Stimulated activated CD8-positive, alpha-beta memory T cell treated with anti-CD3 and anti-CD28 coated beads, Interleukin-7, amount 100 ng/mL, for 1 hour (primary cell): ENCODE measurements at places on chromosomes 1 and 21.

DNA sequence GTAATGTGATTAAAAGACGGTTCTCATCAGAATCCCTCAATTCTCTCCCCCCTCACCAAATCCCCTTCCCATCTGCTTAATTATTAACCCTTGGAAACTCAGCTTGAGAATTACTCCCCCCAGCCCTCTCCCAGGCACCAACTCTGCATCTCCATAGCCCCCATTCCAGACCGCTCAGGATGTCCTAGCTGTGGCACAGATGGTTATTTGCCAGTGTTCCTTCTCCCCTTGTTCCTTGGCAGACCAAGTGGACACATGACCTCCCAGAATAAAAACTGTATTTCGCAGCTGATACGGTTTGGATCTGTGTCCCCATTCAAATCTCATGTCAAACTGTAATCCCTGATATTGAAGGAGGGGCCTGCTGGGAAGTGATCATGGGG, 14.6 kb downstream of the HENMT1 start:
- no peak for DNase-seq

DNA sequence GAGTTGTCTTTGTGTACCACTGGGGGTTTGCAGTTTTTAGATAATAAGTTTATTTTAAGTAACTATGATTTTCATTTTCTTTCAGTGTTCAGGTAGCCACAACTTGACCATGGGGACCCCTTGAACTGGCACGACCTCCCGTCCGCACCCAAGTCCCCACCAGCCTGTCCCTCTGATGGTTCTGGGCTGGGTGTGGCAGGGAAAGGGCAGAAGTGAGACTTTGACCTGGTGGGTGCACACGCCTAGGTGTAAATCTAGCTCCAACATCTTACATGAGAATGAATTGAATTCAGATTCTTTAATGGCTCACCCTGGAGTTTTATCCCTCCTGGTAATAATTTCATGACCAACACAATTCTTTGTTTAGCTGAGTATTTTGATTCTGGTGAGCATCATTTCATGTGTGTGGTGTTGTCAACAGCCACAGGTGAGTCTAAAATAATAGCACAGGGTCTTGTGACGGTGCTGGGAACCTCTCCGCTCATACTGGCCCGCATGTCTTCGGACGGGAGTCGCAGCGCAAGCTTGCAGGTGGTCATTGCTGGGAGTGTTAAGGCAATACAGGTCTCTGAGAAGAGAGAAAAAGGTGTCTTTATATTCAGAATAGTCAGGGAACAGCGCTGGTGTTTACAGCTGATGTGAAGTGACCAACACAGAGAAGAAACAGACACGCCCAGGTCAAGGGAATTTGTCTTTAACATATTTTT, 50.8 kb upstream of the POFUT2 start:
- no peak for DNase-seq

DNA sequence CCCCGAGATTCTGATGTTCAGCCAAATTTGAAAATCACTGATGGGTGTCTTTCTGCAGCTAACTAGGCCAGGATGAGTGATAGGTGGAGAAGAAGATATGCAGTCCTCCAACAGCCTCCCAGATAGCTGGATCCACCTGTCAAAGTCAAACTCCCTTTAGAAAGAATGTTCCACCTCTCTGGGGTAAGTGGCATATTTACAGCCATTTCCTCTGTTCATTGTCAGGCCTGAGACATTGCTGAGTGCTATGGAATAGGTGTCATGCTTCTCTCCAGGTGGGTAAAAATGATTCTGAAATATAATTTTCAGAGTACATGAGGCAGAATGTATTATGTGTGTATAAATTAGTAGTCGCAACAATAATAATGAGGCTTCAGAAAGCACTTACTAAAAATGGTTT, 316.8 kb downstream of the TTLL7 start:
- DNase-seq, result no peak

GRCh38 chr1:202213361-202214088, 19.9 kb downstream of the LGR6 start:
- no peak for DNase-seq

DNA sequence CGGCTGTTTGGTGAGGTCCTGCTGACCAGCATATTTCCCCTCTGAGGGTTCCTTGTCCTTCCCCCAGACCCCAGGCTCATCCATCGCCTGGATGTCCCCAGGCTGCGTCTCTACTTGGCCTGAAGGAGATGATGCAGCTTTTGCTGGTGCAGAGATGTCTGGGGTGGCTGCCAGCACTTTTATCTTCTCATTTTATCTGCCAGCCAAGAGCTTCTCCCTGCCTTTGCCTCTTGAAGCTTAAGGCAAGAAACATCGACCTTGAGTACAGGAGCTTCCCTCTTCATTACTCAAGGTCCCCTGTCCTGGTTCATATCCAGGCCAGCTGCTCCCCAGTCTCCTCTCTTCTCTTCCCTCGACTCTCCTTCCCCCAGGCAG, 9.2 kb upstream of the H6PD start:
- no peak for DNase-seq

DNA sequence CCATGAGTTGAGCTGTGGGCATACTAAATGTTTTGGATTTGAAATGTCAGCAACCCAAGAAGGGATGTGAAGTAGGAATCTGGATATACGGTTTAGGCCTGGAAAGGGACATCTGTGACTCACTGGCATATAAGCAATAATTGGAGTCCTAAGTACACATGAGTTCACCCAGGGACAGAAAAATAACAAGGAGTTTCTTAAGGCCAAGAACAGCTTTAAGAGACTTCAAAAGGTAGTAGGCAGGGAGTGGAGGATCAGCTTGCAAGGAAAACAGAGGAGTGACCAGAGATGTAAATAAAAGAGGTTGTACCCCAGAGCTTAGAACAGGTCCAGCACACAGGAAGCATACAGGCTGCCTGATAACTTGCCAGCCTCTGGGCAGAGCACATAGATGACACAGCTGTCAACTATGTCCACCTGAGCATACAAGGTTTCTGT, 28.1 kb downstream of the TMEM50B start:
- no peak for DNase-seq

DNA sequence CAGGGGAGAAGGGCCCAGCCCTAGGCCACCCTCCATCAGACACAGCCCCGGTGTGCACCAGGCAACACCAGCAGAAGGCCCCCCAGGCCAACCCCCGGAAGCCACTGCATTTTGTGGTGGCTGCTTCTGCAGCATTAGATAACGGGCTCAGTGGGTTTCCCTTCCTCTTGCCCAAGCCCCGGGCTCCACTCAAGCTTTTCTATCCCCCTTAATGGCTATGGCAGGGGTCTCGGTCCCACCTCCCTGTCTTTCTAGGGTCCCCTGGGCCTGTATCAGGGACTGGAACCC, 18.9 kb downstream of the C1orf174 start:
- DNase-seq, result no peak

DNA sequence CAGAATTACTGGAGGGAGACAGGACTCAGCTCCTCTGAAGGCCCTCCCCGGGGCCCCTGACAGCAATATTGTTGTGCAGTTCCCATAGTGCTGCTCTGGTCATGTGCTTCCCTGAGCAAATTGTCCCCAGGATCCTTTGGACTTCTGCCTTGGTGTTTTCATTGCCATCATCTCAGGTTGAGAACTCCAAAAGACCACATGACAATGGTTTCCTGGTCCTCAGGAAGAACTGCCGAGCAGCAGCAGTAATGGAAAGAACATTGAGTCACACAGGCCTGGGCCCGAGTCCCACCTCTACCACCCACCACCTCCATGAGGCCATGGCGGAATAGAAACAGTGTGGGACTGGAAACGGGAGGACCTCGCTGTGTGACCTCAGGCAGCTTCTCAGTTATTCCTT, 6.3 kb upstream of the CTTNBP2NL start:
- no peak for DNase-seq

- no peak for DNase-seq
These were observed 22.5 kb upstream of the SRP9 start for GRCh38 chr1:225754940-225755641.

- DNase-seq, result no peak
These were observed 25.7 kb downstream of the C21orf91 start for GRCh38 chr21:17793246-17794123.

- DNase-seq, result no peak
These were observed 55.2 kb downstream of the RNF220 start for GRCh38 chr1:44460107-44460882.

DNA sequence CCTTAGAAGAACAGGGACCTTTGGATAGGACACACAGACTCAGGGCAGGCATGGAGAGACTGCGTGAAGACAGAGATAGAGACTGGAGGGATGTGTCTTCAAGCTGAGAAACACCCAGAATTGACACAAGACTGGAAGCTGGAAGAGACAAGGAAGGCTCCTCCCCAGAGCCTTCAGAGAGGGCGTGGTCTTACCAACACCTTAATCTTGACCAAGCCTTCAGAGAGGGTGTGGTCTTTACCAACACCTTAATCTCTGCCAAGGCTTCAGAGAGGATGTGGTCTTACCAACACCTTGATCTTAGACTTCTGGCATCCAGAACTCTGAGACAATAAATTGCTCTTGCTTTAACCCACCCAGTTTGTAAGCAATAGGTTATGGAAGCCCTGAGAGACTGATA, 481.4 kb upstream of the VAMP3 start:
- DNase-seq, result no peak

DNA sequence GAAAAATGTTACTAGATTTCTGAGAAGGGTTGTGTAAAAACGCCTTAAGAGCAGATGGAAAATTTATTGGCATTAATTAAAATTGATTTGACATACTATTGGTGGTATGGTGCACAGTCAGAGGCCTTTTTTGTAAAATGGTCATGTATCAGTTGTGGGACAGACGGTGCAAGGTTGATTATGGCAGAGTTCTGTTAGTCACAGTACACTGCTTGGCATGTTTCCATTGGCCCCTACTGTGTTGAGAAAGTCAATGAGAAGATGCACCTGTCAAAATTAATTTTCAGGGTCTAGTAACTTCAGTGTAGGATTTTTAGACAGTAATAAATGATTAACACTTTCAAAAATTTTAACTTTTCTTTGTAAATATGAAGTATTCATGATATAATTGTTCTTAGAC, 4.4 kb downstream of the B3GALT2 start:
- no peak for DNase-seq

DNA sequence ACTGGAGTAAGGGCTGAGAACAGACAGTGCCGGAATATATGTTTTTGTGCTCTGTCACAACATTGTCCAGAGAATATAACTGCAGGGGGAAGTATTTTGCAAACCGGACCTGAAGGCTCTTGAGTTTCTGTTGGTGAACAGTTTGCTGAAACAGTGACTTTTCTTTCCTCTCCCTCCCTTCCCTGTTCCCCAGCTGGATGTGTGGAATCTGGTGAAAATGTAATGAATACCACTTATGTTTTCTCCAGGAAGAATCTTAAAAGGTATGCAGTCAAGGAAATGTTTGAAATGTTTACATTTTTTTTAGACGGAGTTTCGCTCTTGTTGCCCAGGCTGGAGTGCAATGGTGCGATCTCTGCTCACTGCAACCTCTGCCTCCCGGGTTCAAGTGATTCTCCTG, 23.4 kb downstream of the CHAF1B start:
- DNase-seq, result no peak

DNA sequence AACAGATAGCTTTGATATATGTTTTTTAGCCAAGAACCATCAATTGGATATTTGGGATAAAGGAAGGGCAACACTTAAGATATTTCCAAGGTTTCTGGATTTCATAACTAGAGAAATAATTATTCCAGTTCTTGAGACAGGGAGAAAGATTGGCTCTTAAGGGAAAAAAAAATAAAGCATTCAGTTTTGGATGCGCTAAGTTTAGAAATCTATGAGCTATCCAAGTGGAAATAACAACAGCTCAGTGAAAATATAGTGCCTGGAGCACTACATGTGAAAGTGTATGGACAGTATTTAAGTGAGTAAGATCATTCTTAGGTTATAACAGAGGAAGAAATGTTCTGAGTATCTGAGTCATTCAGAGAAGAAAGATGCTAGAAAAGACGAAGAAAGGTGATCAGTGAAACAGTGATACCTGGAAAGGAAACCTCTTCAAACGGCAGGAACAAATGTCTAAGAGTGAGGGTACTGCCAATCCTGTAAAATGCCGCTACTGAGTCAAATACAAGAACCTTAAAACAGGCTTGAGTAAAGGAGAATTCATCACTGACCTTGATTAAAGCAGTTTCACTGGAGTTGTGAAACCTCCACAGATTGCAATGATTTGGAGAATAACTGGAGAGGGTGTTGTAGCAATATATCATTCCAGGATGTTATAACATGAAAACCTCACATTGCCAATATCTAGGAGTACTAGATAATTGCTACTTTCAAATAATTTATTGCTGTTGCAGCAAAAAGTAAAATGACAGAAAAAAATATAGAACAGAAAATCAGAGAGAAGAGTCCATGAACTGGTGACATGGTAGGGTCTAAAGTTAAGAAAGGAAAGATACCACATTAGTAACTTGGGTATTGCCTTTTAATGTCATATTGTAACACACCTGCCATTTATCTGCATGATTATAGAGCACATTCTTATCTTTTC, 482.1 kb upstream of the RGS18 start:
- DNase-seq, result no peak

DNA sequence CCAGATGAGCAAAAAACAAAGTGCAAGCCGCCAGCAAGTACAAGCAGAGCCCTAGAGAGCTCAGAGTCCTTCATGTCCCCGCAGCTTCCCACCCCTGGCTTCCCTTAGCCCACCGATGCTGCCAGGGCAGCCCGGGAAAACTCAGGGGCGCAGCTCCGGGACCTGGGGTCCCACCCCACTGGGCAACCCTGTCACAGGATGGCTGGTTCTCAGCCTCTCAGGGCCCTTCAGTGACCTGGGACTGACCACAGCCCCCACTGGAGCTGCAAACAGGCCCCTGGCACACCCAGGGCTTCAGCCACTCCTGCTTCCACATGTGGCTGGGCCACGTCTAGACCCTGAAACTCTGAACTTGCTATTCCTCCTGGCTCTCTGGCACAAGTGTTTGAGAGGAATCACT, 49.5 kb downstream of the CHD5 start:
- no peak for DNase-seq

DNA sequence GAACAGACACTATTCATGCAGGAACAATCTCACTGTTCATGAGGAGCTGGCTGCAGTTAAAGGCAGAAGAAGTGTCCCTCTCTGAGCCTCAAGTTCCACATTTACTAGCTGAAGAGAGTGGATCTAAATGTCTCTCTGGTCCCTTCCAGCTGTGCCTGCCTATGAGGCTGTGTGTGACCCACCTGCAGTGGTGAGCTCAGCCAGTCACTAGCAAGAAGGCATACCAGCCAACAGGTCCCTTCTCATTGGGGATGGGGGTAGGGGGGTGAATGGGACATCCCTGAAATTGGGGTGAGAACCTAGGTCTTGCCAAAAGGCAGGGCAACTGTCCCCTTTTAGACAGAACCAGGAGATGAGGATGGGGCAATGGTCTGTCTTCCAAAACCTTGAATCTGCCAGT, 13.6 kb downstream of the RD3 start:
- DNase-seq, result no peak

DNA sequence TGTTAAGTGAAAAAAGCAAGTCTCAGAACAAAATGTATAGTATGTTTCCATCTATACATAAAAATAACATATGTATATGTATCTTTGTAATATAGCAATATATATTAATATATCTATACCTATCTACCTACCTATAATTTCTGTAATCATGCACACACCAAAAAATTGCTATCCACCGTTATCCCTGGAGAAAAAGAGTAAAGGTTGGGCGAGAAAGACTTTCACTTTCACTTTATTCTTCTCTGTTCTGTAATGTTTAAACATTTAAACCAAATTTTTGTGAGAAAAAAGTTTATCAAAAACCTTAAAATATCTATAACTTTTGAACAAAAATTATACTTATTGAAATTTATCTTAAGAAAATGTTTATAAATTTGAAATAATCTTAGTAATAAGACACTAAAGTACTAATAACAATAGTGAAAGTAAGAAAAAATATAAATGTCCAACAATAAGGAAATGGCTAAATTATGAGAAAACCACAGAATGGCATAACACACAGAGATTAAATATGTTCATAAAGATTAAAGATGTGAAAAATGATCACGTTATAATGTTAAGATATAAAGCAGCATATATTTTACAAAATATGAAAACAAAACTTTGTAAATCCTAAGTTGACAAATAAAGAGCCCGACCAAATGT, 74.0 kb upstream of the LRRC53 start:
- DNase-seq, result no peak
